ENCODE measurements at places on chromosomes 16 and 17.

GRCh38 chr17:47981462-47981861, 10.5 kb downstream of the CDK5RAP3 start:
- peak; percentile 83 for DNase-seq

DNA sequence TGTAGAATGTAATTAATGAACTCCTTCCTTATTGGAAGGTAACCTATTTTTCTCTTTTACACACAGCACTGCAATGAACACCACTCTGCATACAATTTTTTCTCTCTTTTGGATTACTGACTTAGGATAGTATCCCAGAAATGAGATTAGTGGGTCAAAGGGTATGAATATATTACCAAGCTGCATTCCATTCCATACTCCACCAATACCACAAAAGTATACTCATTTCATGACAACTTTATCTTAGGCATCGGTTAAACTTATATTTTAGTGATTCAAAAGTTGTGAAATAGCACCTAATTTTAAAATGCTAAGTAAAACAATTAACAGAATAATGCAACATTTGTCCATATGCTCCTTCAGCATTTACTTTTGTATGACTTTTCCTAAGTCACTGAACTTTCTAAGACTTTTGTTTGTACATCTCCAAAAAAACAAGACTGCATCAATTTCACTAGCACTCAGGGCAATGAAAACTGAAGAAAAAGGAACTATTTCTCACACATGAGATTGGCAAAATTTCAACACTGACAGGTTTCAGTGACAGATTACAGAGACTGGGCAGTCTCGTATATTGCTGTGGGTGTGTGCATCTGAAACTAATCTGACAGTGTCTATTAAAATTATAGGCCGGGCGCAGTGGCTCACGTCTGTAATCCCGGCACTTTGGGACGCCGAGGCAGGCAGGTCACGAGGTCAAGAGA, 32.1 kb downstream of the HELZ start:
- DNase-seq: no peak

DNA sequence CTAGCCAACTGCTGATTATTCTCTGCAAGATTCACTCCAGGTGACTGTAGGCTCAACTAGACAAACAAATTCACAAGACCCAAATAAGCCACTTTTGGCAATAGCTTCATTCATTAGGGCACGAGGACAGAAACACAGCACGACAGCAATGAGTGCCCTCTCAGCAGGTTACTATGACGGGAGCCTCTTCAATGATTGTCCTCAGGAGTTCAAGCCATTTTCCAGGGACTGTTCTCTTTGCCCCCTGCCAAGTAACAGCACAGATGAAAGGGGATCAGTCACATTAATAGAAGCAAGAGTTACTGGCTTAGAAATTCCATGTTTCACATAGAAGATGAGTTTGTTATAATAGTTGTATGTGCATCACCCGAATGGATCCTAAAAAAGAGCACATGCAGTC, 712.2 kb downstream of the CDH8 start:
- no peak for DNase-seq

GRCh38 chr17:3213587-3213986, 6.1 kb downstream of the OR1A1 start:
- DNase-seq: no peak

DNA sequence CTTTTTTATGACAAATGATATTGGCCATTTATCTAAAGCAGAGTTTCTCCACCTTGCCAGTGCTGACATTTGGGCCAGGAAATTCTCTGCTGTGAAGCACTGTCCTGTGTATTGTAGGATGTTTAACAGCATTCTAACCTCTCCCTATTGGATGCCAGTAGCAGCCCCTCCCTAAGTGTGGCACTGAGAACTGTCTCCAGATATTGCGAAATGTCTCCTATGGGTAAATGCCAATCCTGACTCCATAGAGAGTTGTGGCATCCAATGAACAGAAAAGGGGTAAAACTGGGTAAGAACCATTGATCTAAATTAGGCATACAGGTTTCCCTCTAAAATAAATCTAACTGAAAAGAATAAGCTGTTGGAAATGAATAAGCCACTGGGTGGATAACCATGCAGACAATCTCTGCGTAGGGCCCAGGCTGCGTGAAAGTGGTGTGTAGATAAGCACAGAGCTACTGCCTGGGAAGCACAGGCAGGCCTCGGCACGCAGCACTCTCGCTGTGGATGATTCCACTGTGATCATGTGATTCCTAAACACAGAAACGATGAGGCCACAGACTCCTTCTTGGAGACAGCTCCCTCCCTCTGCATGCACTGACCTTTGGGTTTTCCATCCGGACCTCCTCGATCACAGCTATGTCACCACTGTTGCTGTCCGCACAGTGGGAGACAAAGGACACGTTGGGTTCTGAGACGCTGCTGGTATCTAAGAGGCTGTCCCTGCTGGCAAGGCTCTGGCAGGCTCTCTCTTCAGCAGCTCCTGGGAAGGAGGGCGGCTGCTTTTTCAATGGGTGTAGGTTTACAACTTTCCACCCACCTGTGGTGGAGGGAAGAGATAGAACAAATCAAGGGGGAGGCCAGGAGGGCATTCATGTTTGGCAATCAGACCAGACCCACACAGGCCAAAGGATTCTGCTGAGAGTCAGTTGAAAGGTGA, 44.1 kb downstream of the GTF3C1 start:
- no peak for DNase-seq

Data from GF-D8 (cell line).